Cardiac muscle cell (in vitro differentiated cells and primary cell): ENCODE measurements at places on chromosomes 1 and 21. TPM values are rescaled to one million over a fixed set of nuclear protein-coding genes. Genes with fewer than 3 reads are reported as not detected.

Gene TOMM40L
- polyA plus RNA-seq: 12.6 and 13.6 TPM in 2 replicates

Gene LBR
- 27.0 and 32.7 TPM in 2 replicates for polyA plus RNA-seq

Gene S100A4
- polyA plus RNA-seq: 129 and 133 TPM in 2 replicates

Gene C1QC
- polyA plus RNA-seq: not detected in 2 replicates

Gene RGS16
- 0.93 and 2.0 TPM in 2 replicates for polyA plus RNA-seq

Gene C1orf74
- polyA plus RNA-seq: 2.9 and 4.4 TPM in 2 replicates

Gene TNFRSF4
- 0.10 TPM in 1 of 2 replicates, not detected in the other for polyA plus RNA-seq

Gene MAP1LC3C
- not detected in 2 replicates for polyA plus RNA-seq

Gene TP73
- 0.87 and 1.0 TPM in 2 replicates for polyA plus RNA-seq

Gene HS2ST1
- 13.9 and 16.0 TPM in 2 replicates for polyA plus RNA-seq

Gene CRNN
- polyA plus RNA-seq: not detected in 2 replicates

Gene VSIG8
- polyA plus RNA-seq: not detected in 2 replicates

Gene PGLYRP3
- not detected in 2 replicates for polyA plus RNA-seq

Gene IL19
- not detected in 2 replicates for polyA plus RNA-seq

Gene B3GALT2
- polyA plus RNA-seq: 0.73 and 1.8 TPM in 2 replicates

Gene LRRIQ3
- 1.0 and 2.1 TPM in 2 replicates for polyA plus RNA-seq

Gene SLC44A3
- polyA plus RNA-seq: 1.1 and 1.2 TPM in 2 replicates

Gene LCE1A
- not detected in 2 replicates for polyA plus RNA-seq

DNA sequence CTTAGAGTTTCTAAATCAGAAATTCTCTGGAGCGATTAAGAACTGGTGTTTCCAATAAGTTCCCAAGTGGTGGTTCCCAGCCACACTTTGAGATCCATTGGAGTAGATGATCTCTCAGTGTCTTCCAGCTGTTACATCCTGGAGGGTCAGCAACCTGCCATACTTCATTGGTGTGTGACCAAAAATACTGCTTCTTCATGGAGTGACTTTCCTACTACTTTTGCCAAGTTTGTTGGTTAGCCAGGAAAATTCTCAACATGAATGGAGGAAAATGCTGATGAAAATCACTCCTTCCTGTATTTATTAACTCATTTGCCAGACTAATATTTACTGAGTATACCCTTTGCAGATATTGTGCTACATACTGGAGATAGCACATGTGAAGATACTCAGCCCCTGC, 186.1 kb downstream of the FGGY start:
- no peak overlapping the region for H3K4me3 ChIP-seq
- H3K4me1 ChIP-seq: peaks cover 10% of the 10 kb centered on the region
- no peaks in the 10 kb centered on the region for H3K27me3 ChIP-seq
- no peak for DNase-seq

DNA sequence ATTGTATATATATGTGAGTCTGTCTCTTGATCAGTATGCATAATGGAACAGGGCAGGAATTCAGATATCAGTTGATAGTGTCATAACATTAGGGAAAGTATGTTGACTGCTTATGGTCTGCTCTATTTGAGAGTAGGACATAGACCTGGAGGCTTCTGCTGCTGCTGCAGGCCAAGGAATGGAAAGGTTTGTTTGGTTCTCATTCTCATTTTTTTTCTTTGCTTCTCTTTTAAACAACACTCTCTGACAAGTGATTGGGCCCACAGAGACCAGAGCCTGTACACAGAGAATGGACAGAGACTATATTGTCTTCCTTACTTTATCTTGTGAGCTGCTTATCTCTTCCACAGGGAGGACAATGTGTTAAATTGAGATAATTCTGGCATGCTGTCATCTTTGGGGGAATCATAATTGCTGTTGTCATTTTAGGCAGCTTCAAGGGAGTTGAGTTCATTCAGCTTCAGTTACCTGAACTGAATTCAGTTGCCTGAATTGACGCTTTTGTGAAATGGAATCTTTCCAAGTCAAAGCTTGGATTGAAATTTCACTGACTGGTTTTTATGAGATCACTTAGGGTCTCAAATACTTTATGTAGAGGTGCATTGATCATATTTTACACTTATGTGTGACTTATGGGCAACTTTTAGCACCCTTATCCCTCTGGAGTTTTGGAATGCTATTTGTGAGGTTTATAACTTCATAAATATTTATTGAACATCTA, 16.9 kb downstream of the CAP1 start:
- no peak overlapping the region for H3K4me3 ChIP-seq
- peak; percentile 48 for DNase-seq
- peaks cover 21% of the 10 kb centered on the region for H3K36me3 ChIP-seq
- H3K27me3 ChIP-seq: no peaks in the 10 kb centered on the region
- H3K4me1 ChIP-seq: no peaks in the 10 kb centered on the region

DNA sequence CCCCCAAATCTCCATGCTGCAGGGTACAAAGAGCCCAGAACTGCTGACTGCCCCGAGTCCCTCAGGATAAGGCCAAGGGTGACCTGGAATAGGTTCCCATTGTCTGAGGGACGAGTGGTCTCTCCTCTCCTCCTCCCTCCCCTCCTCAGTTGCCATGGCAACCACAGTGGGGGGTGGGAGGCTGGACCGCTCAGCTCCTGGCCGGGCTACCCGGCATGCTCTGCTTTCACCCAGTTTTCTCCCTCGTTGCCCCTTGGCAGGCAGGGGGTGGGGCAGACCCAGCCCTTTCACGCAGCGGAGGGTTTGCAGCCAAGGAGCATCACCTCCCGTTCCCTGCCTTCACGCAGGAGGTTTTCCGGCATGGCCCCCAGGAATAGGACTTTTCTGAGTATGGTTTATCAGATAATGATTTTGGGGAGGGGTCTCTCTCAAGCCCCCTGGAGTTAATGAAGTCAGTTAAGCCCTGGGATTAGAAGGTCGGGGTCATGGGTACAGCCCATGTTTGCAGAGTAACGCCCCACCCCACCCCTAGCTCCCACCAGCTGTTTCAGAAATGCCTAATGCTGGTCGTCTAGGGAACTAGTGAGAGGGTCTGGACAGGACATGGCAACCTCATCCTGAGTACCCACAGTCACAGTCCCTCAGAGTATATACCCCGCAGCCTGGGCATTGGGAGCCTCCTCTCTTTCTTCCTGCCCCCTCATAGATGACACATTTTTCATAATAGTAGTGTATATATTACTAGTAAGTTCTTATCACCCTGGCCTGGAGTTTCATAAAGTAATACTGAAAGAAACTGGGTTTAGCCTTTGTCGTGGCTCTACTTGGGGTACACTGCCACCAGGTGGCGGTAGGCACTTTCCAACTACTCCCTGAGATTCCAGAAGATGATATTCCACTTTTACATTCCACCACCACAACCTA, 20.7 kb downstream of the C1QB start:
- no peaks in the 10 kb centered on the region for H3K27me3 ChIP-seq
- H3K4me3 ChIP-seq: no peak overlapping the region
- DNase-seq: peak; percentile 78
- H3K4me1 ChIP-seq: no peaks in the 10 kb centered on the region
- H3K27ac ChIP-seq: no peak overlapping the region

DNA sequence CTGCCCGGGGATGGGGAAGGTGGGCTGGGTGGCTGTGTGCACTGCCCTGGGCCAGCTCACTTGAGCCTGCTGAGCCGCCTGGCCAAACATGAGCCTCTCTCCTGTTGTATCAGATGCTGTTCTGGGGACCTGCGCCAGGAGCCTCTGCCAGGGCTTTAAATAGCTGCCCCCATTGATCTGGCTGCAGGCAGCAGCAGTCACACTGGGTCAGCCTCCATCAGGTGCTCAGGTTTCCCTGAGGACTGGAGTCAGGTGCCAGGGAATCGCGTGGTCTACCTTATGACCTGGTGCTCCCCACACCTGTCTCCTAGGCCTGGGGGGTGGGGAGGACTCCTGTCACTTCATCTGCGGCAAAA, 700 bp upstream of the CCDC28B start:
- peaks cover 20% of the 10 kb centered on the region for H3K36me3 ChIP-seq
- H3K27ac ChIP-seq: peak overlapping the region; percentile 77
- peak overlapping the region; percentile 46 for H3K4me3 ChIP-seq
- H3K4me1 ChIP-seq: peaks cover 12% of the 10 kb centered on the region
- DNase-seq: peak; percentile 34

GRCh38 chr1:14677292-14677971, 78.9 kb downstream of the KAZN start:
- peak overlapping the region; percentile 30 for H3K27ac ChIP-seq
- no peak overlapping the region for H3K4me3 ChIP-seq
- no peaks in the 10 kb centered on the region for H3K27me3 ChIP-seq
- no peaks in the 10 kb centered on the region for H3K36me3 ChIP-seq
- peaks cover 5% of the 10 kb centered on the region for H3K4me1 ChIP-seq

DNA sequence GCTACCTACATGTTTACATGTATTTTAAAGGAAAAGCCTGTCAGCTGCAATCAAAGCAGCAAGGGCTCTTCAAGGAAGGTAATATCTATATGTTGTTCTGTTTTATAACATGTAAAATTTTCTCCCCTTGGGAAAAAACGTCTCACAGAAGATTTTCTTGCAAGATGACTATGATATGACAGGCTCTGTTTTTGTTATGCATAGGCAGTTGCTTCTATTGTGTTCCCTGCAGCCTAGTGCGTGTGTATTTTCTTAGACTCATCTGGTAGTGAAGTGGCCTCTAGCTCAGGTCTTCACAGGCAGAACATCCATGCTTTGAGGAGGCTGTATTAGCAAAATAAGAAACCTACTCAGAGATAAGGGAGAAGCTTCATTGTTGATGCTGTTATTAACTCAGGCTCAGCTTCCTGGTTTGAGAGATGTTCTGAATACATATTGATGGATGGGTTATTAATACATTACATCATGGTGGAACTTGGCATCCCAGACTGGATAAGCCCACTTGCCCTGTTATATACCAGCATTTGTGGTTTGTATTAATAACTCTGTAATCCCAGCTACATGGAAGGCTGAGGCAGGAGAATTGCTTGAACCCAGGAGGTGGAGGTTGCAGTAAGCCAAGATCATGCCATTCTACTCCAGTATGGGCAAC, 35.8 kb downstream of the LAMC1 start:
- H3K4me3 ChIP-seq: no peak overlapping the region
- no peaks in the 10 kb centered on the region for H3K36me3 ChIP-seq
- no peak overlapping the region for H3K27ac ChIP-seq
- no peak for DNase-seq
- no peaks in the 10 kb centered on the region for H3K27me3 ChIP-seq
